Sigmoid colon (tissue), 7 donors: ENCODE measurements at places on chromosomes 4 and X. TPM values are rescaled to one million over a fixed set of nuclear protein-coding genes. Genes with fewer than 3 reads are reported as not detected.

DNA sequence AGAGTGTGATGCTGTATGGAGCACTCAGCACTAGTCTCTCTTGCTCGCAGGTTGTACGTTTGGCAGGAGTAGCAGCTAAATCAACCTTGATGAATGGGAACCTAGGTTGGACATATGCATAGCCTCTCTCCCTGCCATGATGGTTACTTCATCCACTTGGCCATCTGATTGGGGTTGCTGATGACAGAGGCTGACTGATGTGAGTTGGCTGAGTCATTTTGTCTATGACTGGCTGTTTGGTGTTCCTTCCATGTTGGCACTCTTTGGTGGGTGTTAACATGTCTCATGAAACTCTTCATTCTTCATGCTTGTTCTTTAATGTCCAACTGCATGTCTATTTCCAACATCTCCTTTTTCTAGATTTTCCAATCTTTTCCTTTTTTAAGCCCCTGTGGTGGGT lies 31.6 kb upstream of the SPARCL1 start:
- DNase-seq, result no peak
- no peaks in the 10 kb centered on the region for H3K27me3 ChIP-seq
- no peak overlapping the region for H3K4me3 ChIP-seq
- H3K27ac ChIP-seq, result no peak overlapping the region
- H3K36me3 ChIP-seq, result no peaks in the 10 kb centered on the region

DNA sequence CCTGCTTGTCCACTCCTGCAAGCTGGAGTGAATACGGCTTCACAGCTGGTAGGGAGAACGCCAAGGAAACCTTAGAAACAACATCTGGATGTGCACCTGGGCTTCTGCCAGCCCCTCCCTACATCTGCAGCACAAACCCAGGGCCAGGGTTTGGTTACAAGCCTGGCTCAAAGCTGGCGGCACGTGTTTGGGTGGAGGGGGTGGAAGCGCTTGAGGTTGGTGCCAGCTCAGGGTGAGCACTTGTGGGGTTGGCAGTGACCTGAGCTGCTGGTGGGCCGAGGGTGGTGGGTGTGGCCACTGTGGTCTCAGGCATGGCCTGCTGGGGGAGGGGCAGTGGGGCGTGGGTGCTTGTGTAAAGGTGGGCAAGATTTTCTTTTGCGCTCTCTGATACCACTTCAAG lies 15.6 kb downstream of the ELF4 start:
- no peaks in the 10 kb centered on the region for H3K4me1 ChIP-seq
- H3K27ac ChIP-seq, result no peak overlapping the region
- no peaks in the 10 kb centered on the region for H3K36me3 ChIP-seq
- no peak overlapping the region for H3K4me3 ChIP-seq
- no peaks in the 10 kb centered on the region for H3K27me3 ChIP-seq

- no peak overlapping the region for H3K4me3 ChIP-seq
- H3K4me1 ChIP-seq, result no peaks in the 10 kb centered on the region
- H3K27me3 ChIP-seq, result no peaks in the 10 kb centered on the region
- no peak overlapping the region for H3K27ac ChIP-seq
- H3K36me3 ChIP-seq, result peaks cover 54% of the 10 kb centered on the region
Measured at GRCh38 chr4:40829586-40829985, 79.8 kb downstream of the NSUN7 start.

GRCh38 chr4:177582992-177583391 lies 140.8 kb upstream of the AGA start:
- H3K4me3 ChIP-seq, result no peak overlapping the region
- no peaks in the 10 kb centered on the region for H3K4me1 ChIP-seq
- no peak for DNase-seq
- no peaks in the 10 kb centered on the region for H3K27me3 ChIP-seq
- H3K36me3 ChIP-seq, result no peaks in the 10 kb centered on the region
- H3K27ac ChIP-seq, result no peak overlapping the region

Gene UBE2K
- total RNA-seq, result 30.0 TPM

DNA sequence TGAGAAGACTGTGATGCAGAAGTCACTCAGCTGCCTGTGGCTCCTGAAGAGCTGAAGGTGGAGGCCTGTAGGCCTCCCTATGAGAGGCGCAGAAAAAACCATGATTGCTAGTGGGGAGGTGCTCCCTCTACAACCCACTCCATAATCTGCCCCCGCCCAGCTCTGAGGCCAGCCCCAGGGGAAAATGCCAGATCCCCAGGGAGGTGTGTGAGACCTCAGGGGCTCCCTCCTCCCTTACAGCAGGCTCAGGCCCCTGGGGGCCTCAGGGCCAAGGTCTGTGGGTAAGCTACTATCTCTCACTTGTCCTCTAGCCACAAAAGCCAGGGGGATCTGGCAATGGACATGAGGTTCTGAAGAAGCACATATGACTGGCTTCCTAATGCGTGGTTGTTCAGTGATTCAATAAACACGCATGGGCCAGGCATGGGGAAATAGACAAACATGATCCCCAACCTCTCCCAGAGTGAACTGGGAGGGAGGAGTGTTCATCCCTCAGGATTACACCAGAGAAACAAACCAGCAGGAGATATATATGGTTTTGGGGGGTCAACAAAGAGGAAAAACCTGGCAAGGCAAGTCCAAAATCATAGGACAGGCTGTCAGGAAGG lies 51.0 kb upstream of the MTM1 start:
- H3K4me3 ChIP-seq, result no peak overlapping the region
- H3K27me3 ChIP-seq, result no peaks in the 10 kb centered on the region
- DNase-seq, result no peak
- H3K36me3 ChIP-seq, result no peaks in the 10 kb centered on the region
- no peak overlapping the region for H3K27ac ChIP-seq

Gene SMIM31
- not detected for total RNA-seq

Gene CITED1
- total RNA-seq, result 0.99 TPM

Gene ARHGAP36
- total RNA-seq, result not detected

GRCh38 chrX:11239230-11239629 lies 54.0 kb upstream of the AMELX start:
- no peaks in the 10 kb centered on the region for H3K27me3 ChIP-seq
- no peak overlapping the region for H3K4me3 ChIP-seq
- no peaks in the 10 kb centered on the region for H3K36me3 ChIP-seq
- H3K4me1 ChIP-seq, result peaks cover 4% of the 10 kb centered on the region
- H3K27ac ChIP-seq, result no peak overlapping the region
- no peak for DNase-seq

GRCh38 chr4:99403380-99404184 lies 31.6 kb downstream of the ADH7 start:
- H3K36me3 ChIP-seq, result no peaks in the 10 kb centered on the region
- H3K4me1 ChIP-seq, result peaks cover 25% of the 10 kb centered on the region
- H3K27ac ChIP-seq, result peak overlapping the region; percentile 62
- DNase-seq, result no peak
- H3K4me3 ChIP-seq, result no peak overlapping the region

GRCh38 chrX:153769158-153769864 lies 5.3 kb downstream of the PLXNB3 start:
- no peak overlapping the region for H3K27ac ChIP-seq
- peak; percentile 65 for DNase-seq
- H3K4me3 ChIP-seq, result no peak overlapping the region
- H3K27me3 ChIP-seq, result no peaks in the 10 kb centered on the region
- no peaks in the 10 kb centered on the region for H3K4me1 ChIP-seq
- H3K36me3 ChIP-seq, result no peaks in the 10 kb centered on the region

Gene RPS3A
- total RNA-seq, result 5,883 TPM

Gene ATP1B4
- not detected for total RNA-seq

- no peak for DNase-seq
- H3K4me1 ChIP-seq, result no peaks in the 10 kb centered on the region
- H3K27ac ChIP-seq, result no peak overlapping the region
- no peaks in the 10 kb centered on the region for H3K27me3 ChIP-seq
Measured at GRCh38 chrX:13383907-13384306, 64.1 kb upstream of the ATXN3L start.

- H3K27ac ChIP-seq, result no peak overlapping the region
- H3K4me3 ChIP-seq, result no peak overlapping the region
- DNase-seq, result no peak
- no peaks in the 10 kb centered on the region for H3K27me3 ChIP-seq
- H3K4me1 ChIP-seq, result peaks cover 26% of the 10 kb centered on the region
- H3K36me3 ChIP-seq, result no peaks in the 10 kb centered on the region
Measured at GRCh38 chrX:65647801-65648200, 19.7 kb upstream of the MSN start.

GRCh38 chr4:13918110-13918509 lies 290.6 kb upstream of the BOD1L1 start:
- no peak overlapping the region for H3K4me3 ChIP-seq
- H3K27me3 ChIP-seq, result no peaks in the 10 kb centered on the region
- H3K36me3 ChIP-seq, result no peaks in the 10 kb centered on the region
- DNase-seq, result peak; percentile 70
- H3K4me1 ChIP-seq, result no peaks in the 10 kb centered on the region
- H3K27ac ChIP-seq, result peak overlapping the region; percentile 79

Gene NLRP2B
- total RNA-seq, result 0.28 TPM
